Activated naive CD4-positive, alpha-beta T cell (primary cell): ENCODE measurements at places on chromosomes 3 and 15.
A peak's percentile ranks its signal among the peaks of the same experiment; 100 is the strongest.

GRCh38 chr3:159866201-159866746 lies 122.4 kb upstream of the IL12A start:
- DNase-seq: no peak

- DNase-seq: no peak
These were observed 207.9 kb upstream of the RGMA start for GRCh38 chr15:93296759-93297500.

GRCh38 chr3:195907684-195907933 lies 742 bp downstream of the TNK2 start:
- no peak for DNase-seq

DNA sequence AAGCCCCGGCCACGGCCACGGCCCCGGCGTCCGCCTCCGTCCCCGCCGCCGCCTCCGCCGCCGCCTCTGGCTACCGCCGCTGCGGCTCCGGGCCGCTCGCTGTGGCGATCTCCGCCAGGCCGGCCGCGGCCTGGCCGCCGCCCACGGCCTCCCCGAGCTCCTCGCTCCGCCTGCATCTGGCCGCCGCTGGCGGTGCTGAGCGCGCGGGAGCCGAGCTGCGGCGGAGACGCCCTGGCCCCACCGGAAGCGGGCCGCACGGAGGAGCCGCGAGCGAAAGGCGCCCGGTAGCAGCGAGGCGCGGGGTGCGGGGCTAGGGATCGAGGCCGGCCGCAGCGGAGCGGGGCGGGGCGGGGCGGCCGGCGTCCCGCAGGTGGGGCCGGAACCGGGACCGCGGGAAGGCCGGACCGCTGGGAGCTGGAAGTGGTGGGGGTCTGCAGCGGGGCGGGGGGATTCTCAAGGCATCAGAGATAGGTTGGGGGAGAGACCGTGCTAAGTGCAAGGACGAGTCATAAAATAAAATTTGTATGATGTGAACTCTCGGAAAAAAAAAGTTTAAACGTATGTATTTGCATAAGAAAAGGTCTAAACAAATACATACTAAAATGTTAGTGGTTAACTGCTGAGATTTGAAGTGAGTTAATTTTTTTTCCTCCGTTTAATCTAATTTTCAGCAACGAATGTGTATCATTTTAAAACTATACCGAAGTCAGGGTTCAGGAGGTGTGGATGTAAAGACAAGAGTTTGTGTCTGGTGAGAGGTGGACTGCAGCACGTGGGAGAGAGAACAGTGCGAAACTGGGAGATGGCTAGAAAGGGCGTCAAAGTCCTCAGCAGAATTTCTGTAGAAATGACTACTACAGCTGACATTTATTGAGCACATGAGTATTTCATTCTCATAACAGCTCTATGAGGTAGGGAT lies at the start of gene AVEN:
Gene AVEN, minus strand, starts transcription at position 334 of the 919 bp plus-strand sequence. Its CDS starts 158 bp downstream, at position 176.
- DNase-seq: peak; percentile 54
